ENCODE measurements at places on chromosomes 16 and 17.

- DNase-seq = no peak
Measured at GRCh38 chr16:86963600-86964575, 353.3 kb downstream of the C16orf95 start.

DNA sequence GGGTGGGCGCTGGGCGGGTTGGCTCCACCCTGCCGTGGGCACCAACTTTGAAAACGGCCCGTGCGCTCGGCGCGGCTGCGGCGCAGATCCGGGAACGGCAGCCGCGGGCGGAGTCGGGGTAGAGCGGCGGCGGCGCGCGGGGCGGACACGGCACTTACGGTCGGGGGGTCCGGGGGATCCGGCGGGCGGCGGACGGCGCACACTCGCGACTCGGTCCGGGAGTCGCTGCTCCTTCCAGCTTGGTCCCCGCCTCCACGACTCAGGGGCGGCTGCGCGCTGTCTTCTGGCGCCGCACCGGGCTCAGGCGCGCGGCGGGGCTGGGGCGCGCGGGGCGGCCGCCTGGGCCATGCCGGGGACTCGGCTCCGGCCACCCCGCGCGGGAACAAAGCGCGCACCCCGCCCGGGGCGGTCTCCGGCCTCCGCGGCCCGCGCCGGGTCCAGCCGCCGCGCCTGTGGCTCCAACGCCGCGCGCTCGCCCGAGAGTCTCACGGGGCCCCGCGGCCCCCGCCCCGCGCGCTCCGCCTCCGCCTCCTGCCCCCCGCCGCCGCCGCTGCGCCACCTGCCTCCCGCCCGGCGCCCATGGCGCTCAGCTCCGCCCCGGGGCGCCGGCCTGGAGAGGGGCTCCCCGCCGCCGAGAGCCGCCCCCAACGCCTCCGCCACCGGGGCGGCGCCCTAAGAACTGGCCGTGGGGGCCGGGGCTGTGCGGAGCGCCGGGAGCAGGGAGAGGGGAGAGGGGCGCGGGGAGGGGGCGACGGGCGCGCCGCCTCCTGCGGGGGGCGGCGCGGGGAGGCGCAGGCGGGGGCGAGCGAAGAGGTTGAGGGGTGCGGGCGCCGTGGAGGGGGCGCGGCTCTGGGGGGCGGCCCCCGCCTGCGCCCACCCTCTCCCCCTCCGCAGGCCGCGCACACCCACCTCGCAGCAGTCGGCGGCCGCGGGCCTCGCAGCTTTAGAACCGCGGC, 35.9 kb downstream of the CBFA2T3 start:
- DNase-seq = no peak

- no peak for DNase-seq
Measured at GRCh38 chr16:10641953-10642949, 52.5 kb downstream of the TEKT5 start.

DNA sequence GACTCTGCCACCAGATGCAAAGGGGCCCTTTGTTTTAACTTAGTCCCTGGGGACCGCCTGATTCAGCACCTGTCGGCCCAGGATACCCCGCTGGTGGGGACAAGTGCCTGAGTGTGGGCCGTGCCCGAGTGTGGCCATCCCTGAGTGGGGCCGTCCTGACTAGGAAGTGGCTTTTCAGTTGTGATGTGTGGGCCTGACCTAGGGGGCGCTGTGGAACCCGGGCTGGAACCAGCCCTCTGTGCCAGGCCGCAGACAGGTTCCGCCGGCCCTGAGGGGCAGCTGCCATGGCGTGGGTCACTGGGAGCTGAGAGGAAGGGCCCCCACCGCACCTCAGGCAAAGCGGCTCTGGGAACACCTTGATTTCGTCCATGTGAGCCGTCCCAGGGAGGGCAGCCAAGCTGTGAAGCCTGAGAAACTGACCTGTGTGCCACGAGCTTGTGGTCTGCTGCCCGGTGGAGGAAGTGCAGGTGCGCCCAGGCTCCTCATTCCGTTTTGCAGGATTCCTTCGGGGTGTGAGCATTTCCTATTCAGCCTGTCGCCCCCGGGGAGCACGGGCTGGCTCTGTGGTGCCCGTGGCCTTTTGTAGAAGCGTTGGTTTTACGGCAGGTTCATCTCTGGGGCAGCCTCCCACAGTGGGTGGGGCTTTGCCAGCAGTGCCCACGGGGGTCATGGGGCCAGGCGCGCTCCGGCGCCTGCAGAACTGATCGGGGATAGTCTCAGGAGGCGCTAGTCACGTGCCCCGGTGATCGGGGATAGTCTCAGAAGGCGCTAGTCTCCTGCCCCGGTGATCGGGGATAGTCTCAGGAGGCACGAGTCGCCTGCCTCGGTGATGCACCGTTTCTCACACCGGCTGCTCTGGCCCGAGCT, 5.3 kb downstream of the RPL13 start:
- peak; percentile 42 for DNase-seq

DNA sequence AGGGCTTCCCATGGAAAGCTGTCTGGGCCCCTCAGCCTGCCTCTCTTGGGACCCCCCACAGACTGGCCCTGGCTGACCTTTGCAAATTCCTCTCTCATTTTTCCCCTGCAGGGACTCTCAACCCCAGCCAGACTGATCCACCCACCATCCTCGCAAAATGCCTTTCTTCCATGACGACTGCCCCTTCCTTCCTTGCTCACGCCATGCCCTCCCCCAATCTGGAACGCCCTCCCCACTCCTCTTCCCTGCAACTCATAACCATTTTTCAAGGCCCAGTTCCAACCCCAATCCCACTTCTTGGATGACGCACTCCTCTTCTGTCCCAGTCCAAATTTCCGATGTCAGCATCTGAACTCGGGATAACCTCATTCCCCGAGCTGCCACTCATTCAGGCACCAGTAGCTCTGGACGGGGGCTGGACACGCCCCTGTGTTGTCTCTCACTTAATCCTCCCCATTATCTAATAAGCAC, 1.3 kb upstream of the DNAI2 start:
- DNase-seq = no peak

DNA sequence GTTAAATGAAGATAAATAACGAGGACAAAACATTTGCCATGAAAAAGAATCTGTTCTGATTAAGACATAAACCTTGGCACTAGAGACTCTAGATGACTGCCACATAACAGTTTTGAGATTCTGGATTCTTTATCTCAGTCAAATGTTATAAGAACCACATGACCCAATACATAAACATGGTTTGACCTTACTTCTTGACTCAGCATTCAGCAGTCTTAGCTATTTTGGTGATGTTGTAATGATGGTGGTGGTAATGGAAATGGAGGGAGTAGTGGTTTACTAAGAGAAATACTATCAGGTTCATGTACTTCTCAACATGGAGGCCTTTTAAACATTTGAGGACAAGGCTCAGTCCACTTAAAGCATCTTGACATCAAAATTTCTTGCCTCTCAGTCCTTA, 925.4 kb downstream of the CDH11 start:
- no peak for DNase-seq

- peak; percentile 13 for DNase-seq
Measured at GRCh38 chr16:68367030-68367429, 56.2 kb downstream of the PRMT7 start.

- no peak for DNase-seq
Measured at GRCh38 chr17:47937941-47938340, 3.4 kb upstream of the PNPO start.

- no peak for DNase-seq
Measured at GRCh38 chr16:23966597-23967394, 131.0 kb downstream of the PRKCB start.

- DNase-seq = peak; percentile 89
Measured at GRCh38 chr16:48971571-48972077, 310.0 kb downstream of the CBLN1 start.

DNA sequence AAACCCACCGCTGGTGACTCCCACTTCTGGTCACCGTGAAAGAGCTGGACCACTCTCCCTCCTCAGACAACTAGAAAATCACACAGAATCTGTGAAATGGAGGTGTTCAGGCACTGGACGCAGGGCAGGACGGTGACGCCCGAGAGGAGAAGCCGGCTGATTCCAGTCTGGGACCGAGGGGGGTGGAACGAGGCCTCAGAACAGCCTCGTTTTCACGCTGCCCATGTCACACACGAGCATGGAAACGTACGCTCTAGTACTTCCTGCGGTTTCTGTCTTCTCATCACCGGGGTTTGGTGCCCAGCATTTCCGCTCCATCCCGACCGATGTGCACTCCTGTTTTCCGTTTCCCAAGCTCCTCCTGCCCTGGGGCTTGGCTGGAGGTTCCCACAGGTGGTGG, 101.8 kb upstream of the METRNL start:
- DNase-seq = no peak

GRCh38 chr17:55433029-55433628, 11.5 kb upstream of the MMD start:
- DNase-seq = peak; percentile 99

DNA sequence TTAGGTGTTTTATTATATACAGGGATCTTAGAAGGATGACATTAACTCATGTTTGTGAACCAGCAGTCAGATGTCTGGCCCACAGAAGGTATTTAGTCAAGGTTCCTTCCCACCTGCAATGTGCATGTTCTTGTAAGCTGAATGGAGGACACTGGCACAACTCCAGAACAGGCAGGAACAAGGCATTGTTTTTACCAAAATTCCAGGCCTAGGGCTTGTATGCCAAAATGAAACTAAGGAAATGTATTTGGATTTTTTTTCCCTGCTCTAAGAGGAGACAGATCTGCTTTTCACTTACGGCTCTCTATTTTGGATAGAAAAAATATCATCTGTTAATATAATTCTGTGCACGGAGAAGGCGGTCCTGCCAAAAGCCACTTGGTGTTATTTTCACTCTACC, 312.5 kb downstream of the GRIN2A start:
- no peak for DNase-seq

GRCh38 chr17:57559634-57560318, 185.3 kb downstream of the CCDC182 start:
- no peak for DNase-seq

DNA sequence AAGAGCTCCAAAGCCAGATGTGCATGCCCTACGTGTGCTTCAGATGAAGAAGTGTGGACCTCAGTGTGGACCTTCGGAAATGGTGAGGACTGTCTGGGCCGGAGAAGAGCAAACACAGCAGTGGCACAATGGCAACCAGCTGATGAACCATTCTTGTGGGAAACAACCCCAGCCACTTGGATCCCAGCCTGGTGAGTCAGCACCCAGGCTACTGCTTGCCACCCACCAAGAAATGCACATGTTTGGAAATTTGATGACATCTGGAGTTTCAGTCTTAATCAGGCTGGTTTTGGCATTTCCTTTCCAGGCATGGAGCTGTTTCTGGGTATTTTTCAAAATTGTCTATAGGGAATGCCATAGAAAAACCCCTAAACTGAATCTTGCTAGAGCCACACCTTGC, 42.7 kb downstream of the DYNLRB2 start:
- DNase-seq = peak; percentile 69

DNA sequence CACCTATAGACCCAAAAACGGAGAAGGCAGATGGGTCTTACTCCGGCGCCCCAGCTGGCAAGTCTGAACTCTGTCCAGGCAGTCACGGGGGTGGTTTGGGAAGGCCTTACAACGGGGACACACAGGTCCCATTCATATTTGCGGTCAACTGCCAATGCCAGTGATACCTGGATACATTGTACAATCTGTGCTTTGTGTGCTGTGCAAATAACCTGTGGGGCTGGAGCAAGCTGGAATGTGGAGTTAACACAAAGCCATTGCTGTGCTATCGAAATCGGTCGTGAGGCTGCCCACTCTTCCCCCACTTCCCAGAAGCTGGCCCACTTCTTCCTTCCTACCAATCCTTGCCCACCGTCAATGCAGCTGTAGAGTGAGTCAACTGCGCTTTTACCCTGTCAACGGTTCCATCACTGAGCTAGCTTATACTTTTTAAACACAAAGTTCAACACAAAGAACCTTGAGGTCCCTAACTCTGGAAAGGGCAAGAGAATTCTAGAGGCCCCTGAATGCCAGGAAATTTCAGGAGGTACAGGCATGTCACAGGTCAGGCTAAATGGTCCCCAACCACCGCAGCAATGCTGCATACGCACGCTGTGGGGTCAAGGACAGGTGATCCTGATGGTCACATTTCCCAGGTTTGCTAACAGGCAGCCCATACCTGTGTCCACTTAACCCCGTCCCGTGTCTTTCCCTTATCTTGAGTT, 122.8 kb downstream of the ZFHX3 start:
- no peak for DNase-seq

GRCh38 chr16:9849697-9850245, 332.5 kb downstream of the GRIN2A start:
- no peak for DNase-seq

GRCh38 chr16:15897834-15898254, 9.4 kb upstream of the CEP20 start:
- peak; percentile 77 for DNase-seq

DNA sequence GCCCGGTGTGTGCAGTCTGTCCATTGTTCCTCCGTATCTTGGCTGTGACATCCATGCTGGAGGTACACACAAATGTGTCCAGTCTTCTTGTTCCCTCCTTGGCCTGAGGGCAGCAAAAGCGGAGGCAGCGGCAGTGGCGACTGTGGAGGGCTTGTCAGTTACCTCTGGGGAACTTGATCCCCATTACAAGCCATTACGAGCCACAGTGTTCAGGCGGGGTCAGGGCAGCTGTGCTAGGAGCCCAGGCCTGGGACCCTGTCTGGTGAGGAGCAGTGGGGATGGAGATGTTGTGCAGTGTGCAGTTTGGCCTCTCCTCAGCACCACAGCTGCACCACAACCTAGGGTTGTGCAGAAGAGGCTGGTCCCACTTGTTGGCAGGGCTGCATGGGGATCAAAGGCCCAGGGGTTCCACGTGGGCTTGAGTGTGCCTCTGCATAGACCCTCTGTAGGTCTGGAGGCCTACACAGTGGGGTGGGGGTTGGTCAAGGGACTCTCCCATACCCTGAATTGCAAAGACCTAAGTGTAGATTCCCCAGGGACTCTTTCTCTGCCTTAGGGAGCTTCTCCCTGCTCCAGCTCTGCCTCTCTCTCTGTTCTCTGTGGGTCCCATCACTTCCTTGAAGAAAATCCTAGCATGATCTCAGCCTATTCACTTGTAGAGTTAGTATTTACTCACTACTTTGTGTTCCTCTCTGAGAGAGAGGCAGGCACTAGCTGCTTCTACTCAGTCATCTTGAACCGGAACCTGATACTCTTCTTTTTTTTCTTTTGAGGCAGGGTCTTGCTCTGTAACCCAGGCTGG, 58.8 kb downstream of the SLFN11 start:
- DNase-seq = peak; percentile 10

DNA sequence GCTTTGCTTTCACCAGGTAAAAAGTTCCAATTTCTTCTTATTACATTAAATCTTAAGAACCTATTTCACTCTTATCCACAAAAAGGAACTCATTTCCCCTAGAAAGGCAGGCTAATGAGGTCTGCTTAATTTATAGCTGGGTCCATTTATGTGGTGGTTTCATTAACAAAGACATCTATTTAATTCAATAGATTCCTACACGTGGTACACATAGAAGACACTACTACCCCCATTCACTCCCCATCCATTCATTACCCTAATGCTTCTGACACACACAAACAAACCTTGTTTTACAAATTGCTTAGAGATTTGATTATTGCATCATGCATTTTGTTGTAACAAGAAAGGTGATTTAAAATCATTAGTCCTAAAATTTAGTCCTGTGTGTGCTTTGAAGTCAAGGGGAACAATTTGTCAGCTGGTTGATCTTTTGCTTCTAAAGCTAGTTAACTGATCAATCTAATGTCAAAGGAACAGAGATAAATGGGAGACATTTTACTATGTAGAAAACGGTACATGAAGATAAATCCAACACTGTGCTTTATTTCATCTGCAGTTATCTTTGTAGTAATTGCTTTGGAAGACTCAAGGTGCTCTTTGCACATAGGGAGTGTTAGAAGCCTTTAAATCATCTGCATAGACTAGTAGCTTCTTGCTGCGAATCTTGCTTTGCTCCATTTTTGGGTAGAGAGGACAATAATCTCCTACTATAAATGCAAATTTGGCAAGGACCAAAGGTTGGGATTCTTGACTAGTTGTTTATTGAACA, 379.2 kb downstream of the CDH11 start:
- DNase-seq = no peak
